ENCODE measurements at places on chromosomes 6 and 20.

- no peak for DNase-seq
Observed at GRCh38 chr6:5871296-5871695, 135.4 kb downstream of the NRN1 start.

DNA sequence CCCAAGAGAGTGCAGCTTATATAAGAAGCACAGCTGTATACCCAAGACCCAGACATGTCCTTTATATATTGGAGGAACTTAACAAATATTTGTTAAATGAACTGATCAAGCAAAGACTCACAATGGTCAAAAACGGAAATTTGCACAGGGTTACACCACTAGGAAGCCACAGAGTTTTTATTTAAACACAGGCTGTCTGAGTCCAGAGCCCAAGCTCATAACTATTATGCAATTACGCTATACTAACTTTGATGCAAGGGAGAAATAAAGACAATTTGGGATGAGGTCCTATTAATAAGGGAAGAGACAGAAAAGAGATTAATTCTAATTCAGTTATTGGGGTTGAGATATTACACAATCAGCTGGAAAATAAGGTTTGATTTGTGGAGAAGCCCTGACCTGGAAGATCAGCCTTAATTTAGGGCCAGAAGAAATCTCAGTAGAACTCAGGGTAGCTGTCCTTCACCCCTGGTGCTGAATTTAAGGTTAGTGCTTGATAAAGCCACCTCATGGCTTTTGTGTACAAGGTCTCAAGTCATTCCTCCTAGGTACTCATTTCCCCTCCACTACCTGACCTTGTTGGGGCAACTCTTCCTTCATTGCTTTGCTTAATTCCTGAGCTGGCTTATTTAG, 10.5 kb upstream of the ZNF334 start:
- no peak for DNase-seq

DNA sequence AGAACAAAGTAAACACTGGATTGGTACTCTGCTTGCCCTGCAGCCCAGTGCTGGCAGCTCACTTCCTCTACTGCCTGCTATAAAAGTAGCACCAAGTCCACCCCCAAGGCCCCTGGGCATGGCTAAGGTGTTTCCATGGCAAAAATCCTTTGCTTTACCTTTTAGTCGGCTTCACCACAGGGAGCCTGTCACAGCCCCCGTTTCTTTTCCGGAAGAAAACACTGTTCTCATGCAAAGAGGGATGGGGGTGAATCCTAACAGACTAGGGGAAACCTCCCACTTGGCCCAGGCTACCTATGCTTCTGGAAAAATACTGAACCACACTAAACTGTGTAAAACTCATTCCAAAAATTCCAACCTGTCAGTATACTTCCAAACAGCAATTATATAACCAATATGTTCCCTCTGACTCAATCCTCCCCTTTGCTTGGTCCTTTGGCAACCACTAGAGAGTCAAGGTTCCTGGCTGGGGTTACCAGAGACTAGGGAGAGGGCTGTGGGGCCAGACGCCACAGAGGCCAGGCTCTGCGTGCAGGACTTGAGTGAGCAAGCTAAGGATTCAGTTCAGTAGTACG, 16.1 kb downstream of the PPIL1 start:
- no peak for DNase-seq

GRCh38 chr6:157462956-157463742, 82.2 kb downstream of the ZDHHC14 start:
- no peak for DNase-seq

DNA sequence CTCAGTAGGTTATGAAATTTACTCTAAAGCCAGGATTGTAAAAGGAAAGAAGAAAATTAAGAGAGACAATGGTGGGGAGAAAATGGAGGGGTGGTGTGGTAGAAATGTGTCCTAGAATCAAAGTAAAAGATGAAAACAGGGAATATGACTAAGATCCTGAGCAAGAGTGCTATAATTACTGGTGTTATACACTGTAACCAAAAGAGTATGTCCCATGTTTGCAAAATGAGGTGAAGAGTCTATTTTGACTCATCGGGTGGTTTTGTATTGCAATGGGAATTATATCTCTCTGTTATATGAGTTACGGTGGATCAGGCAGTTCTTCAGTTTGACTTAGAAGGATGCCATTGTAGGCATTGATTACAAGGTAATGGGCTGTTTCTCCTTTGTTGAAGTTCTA, 8.5 kb downstream of the L3MBTL3 start:
- DNase-seq: no peak

DNA sequence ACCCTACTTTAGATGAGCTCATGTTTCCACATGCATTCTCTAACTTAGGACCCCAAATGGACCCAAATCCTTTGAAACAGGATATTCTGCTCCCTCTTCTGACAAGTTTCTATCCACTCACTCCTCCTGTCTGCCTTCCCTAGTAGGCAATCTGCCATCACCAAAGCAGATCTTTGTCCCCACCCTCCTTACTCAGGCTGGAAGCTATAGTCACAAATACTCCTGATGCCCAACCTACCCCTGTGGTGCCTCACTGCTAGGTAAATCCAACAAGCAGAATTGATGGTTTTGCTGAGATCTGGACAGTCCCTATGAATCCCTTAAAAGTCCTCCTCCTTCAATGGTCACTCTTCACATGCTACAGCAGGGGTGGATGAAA, 21.7 kb downstream of the ELOVL5 start:
- DNase-seq: no peak

GRCh38 chr6:1240766-1241318, 71.1 kb upstream of the FOXQ1 start:
- no peak for DNase-seq

DNA sequence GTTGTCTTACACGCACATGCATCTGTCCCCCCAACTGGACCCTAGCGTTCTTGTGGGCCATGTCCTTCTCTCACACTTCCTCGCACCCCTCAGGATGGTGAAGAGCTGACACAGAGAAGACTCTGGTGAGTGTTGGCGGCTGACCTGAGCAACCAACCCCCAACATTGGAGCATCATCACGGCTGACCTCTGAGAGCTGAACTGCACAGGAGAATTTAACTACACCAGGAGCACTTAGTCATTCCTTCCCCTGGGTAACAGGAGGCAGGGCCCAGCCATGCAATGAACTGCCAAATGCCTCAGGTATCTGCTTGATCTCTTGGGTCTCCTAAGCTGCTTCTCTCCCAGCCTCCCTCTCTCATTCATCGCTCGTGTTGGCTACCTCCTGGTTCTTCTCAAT, 88.5 kb downstream of the PSMG4 start:
- no peak for DNase-seq

DNA sequence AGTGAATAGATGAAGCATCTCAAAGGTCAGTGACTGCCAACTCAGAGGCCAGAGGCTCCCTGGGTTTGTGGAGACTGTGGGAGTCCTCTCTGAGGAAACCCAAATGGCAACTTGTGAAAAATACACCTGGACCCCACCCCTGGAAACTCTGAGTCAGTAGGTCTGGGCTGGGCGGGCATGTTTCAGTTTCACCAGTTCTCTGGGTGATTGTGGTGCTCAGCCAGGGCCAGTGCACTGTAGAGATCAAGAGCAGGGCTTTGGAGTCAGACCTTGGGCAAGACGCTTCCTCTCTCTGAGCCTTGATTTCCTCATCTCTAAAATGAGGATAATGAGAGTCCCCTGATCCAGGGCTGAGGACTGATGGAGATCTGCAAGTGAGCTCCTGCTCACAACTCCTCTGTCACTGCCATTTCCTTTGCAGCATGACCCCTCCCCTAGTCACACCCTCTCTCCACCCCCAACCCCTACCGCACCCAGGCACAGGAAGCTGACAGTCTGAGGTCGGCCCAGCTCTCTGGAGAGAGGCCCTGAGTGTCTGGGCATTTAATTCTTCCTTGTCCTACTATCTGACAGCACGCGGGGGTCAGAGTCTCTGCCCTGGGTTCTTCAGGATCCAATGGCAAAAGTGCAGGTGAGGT, 5.1 kb downstream of the DEF6 start:
- no peak for DNase-seq

GRCh38 chr20:56634735-56635385, 5.8 kb downstream of the TFAP2C start:
- DNase-seq: no peak

DNA sequence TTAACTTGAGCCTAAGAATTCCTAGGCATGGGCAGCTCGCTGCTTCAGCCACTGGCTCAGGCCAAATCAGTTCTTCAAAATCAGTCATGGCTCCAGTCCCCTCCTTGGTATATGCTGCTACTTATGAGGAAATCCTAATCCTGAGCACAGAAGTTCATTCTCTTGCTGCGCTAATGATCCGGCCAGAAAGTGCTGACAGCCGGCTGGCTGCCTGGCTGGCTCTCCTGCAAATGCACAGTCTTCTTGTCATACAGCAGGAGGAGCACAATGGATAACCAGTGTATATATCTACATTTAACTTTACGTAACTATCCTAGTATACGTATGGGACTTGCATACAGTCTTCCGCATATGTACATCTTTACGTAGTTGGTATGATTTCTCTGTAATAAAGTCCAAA, 500.8 kb downstream of the PRKN start:
- no peak for DNase-seq

GRCh38 chr6:158323561-158323958, 11.3 kb downstream of the TULP4 start:
- no peak for DNase-seq

DNA sequence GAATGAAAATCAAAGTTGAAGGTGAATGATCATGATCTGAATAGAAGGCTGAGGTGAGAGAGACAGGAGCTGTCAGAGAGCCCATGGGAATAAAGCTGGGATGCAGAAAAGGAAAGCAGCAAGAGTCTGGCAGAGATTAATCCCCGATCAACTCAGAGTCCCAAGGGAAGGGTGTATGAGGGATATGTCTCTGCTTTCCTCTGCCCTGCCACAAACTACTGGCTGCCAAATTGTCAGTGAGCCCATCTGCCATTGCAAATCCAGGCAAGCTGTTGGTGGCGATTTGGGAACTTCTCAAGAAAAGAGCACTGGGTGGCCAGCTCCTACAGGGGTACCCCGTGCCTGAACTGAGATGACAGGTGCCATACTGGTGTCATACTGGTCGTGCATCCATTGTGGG, 705.5 kb upstream of the MAN1A1 start:
- no peak for DNase-seq

DNA sequence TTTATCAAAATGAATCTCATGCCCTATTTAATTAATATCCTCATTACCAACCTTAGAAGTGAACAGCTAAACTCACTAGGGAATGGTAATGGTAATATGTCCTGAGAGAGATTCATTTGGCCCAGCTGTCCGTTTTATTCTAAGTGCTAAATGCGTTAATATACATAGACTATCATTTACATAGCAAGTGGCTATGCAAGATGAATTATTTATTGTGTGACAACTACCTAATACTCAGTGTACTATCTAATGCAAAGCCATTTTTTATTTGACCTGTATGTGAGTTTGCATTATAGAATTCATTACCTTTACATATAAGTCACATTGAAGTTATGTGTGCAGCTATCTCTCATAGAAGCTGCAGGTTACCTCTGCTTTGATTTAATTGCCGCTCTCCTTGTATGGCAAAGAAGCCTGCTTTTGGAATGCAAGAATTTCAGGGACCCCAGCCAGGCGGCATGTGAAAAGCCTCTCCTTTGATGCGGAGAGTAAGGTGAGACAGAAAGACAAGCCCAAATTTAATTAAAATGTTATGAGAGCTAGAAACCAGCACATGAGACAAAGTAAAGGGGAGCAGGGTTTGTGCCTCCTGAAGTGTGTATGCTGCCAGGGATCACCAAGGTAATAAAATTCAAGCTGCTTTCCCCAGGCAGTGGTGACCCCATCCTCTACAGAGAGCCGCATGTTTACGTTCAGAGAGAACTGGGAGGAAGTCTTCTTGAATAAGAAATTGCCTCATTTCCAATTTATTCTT, 693.0 kb upstream of the MAP3K7 start:
- no peak for DNase-seq

DNA sequence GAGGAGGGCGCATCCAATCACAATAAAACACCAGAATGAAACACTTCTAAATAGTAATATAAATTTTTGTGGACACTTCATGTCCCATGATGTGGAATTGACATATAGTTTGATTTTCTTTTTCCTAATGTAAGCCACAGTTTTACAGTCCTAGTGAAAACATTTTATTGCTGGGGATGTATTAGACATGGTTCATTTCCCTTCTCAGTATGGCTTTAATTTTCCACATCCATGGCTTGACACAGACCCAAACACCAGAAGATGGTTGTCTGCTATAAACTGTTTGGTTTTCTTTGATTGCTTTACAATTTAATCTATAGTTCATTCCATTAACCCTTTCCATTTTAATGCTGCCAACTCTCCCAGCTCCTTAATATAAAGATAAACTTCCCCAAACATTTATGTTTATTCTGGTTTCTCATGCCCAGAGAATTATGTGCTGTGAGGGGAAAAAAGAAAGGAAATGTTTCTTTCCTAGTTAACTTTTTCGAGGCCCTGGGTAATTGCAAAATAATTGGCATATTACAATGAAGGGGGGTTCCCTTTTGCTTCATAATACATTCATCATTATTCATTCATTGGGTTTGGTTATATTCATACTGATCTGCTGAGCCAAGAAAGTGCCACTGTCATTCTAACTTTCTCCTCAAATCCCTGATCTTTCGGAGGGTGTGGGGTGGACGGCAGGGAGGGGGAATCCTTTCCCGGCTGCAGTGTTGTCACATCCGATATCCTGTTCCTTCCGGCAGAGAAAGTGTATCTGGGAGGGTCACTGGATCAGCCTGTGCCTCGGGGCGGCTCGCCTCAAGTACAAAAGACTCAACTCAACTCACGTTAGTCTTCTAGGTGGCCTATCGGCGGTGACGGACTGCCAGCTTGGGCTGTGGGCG, 127.6 kb upstream of the TFAP2D start:
- DNase-seq: no peak

DNA sequence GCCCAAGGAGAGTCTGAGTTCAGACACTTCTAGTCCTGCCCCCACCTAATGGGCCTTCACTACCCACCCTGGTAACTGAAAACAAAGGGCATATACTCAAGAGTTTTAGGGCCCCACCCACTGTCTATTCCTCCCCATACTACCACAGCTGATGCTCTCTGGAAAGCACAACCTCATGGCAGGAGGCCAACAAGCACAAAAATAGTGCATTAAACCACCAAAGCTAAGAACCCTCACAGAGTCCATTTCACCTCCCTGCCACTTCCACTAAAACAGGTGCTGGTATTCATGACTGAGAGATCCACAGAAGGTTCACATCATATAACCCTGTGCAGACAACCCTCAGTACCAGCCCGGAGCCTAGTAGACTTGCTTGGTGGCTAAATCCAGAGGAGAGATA, 132.1 kb upstream of the ADGRB3 start:
- no peak for DNase-seq
